ENCODE measurements at places on chromosomes 2 and 18. TPM values are rescaled to one million over a fixed set of nuclear protein-coding genes. Genes with fewer than 3 reads are reported as not detected.
A peak's percentile ranks its signal among the peaks of the same experiment; 100 is the strongest.

GRCh38 chr2:73258913-73259215 lies 24.8 kb downstream of the CCT7 start:
- no peak for DNase-seq

DNA sequence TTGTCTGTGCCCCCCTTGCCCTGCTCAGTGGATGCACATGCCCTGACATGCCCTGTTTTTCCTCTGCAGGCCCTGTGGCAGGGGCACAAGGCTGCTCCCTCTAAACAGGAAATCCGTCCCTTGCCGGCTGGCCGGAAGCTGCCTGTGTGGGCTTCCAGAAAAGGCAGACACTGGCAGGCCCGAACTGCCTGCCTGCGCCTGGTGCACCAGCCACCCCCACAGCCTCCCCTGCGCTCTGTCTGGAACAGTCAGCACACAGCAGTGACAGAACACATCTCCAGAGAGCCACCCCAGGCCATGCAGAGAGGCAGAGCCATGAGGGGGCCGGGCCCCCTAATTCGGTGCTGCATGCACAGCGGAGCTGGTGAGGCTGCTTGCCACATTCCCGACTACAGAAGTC lies 33.5 kb downstream of the LOXHD1 start:
- DNase-seq: peak; percentile 41

DNA sequence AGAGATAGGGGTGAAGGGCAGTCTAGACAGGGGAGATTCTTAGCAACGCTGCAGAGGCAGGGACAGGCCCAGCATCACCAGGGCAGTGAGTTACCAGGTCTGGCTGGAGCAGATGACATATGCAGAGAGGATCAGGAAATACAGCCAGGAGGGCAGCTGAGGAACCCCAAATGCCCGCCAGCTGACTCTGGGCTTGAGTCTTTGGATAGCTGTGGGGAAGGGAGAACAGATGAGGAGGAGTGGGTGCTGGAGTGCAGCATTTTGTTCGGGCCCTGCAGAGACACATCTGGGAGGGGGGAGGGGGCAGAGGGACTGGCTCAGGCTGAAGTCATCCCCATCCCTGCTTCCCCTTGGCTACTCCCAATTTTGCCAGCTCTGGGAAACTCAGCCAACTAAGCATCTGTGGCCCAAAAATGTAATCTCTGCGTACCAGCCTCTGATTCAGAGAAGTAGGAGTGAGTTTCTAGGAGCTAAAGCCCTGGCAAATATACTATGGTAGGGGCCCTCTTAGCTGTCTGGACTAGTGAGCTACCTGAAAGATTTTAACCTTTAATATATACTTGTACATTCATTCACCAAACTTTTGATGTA lies 214.5 kb downstream of the ZBTB7C start:
- DNase-seq: no peak

DNA sequence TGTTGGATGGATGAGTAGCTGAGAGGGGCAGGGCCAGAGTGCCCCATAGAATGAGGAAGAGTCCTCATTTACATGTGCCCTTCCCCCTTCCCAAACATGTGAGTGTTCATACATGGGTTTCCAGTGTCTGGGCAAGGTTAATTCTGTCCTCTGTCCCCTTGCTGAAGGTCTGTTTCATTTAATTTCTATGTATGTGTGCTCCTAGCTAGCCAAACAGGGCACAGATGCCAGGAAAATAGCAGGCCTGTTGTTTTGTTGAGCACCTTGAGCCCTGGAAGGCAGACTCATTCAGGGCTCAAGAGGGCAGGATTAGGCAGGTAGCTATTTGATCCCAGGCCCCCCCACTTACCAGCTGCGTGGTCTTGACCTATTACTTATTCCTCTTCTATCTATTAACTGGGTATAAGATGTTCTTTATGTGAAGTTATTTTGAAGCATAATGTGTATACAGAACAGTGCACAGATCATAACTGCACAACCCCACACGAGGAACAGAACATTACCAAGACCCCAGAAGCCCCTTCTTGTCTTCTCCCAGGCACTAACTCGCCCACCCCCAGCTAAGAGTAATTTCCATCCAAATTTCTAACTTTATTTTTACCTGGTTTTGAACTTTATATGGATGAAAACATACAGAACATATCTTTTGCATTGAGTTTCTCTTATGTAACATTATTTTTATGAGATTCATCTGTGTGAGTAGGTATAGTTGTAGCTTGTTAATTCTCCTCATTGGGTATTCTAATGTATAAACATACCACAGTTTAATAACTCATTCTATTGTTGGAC lies 164.3 kb downstream of the RPIA start:
- DNase-seq: no peak

DNA sequence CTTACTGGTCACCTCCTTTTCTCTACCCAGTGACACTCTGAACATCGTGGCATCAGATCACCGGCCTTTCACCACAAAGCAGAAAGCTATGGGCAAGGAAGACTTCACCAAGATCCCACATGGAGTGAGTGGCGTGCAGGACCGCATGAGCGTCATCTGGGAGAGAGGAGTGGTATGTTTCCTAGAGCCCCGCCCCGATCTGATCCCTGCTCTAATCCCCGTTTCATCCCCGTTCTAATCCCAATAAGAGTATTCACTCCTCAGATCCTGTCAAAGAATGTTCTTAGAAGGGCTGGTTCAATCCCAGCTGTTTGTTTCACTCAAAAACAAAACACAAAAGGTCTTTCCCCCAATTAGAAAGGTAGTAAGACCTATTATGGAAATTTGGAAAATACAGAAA lies 30.4 kb upstream of the MAPRE3 start:
- no peak for DNase-seq

Gene LOXHD1
- total RNA-seq: 0.05 TPM

DNA sequence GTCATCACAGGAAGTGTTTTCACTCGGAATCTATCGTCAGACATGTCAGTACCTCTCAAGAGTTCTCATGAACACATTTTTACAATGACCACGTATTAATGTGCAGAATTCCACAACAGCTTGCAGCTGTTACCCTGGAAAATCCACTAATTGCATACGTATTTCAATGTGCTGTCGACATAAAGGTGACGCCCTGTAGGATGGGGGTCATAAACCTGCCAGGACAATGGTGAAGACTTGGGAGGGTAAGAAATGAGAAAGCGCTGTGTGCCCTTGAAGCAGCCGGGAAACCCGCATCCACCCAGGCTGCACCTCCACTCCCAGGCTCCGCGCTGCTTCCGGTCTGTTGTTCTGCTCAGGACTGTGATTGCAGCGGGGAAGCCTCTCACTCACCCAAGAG lies 14.0 kb downstream of the TMEM18 start:
- DNase-seq: no peak

Gene NEU4
- total RNA-seq: not detected

GRCh38 chr2:131349021-131349420 lies 14.9 kb downstream of the RAB6D start:
- DNase-seq: no peak

GRCh38 chr2:118520246-118520645 lies 327.2 kb downstream of the EN1 start:
- no peak for DNase-seq

DNA sequence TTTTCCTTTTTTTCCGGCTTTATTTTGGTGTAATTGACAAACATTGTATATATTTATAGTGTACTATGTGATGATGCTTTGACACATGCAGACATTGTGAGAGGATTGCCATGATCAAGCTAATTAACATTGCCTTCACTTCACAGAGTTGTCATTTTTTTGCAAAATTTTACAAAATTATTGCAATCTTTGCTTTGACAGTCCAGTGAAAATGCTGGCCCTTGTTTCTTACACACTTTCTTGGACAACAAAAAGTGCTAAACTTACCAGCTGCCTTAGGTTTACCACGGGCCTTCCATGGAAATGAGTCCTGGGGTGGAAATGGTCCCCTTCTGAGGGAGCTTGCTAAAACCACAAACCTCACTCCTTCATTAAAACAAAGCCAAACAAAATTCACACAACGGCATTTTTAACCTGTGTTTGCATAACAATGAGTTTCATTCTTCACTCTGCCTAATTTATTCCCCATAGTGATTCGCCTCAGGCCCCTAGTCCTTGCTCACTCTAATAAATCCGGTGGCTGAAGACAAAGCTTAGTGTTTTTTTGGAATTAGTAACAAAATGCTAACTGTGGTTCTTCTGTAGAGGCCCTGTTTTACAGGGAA lies 32.2 kb downstream of the LINC00305 start:
- DNase-seq: no peak

GRCh38 chr2:44244135-44244871 lies 31.0 kb upstream of the SLC3A1 start:
- DNase-seq: peak; percentile 86

GRCh38 chr2:71700658-71701397 lies 247.5 kb downstream of the DYSF start:
- no peak for DNase-seq

GRCh38 chr2:106358081-106358480 lies 110.1 kb downstream of the RGPD3 start:
- no peak for DNase-seq

DNA sequence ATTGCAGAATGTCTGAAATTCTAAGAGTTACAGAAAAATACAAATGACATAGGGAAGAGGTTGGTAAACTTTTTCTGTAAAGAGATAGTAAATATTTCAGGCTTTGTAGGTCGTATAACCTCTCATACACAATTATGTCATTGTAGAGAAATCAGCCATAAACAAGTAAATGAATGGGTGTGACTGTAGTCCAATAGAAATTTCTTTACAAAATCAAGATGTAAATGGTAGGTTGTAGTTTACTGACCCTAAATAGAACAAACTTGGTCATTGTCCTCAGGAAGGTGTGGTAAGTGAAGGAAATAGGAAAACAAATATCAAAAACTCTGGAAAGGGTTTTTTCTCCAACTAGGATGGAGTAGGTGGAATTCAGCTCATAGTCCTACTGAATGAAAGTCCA lies 415.5 kb upstream of the SPHKAP start:
- no peak for DNase-seq

DNA sequence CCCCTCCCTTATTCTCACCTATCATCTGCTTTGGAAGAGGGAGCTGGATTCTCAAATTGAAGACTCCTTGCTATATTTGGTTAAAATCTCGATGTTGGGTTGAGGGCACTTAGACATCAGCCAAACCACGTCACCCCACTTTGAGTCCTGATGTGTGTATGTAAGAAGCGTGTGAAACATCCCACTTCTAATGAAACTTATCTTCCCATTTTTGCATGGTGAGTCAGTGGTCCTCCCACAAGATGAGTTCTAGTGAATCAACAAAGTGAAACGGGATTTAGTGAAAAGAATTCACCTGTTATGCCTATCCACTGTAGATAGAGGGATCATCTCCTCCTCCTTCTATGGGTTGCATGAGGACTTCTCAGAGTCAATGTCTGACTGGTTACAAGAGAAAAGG lies 51.4 kb upstream of the SPRED2 start:
- no peak for DNase-seq

Gene LOXL3
- 0.85 TPM for total RNA-seq

DNA sequence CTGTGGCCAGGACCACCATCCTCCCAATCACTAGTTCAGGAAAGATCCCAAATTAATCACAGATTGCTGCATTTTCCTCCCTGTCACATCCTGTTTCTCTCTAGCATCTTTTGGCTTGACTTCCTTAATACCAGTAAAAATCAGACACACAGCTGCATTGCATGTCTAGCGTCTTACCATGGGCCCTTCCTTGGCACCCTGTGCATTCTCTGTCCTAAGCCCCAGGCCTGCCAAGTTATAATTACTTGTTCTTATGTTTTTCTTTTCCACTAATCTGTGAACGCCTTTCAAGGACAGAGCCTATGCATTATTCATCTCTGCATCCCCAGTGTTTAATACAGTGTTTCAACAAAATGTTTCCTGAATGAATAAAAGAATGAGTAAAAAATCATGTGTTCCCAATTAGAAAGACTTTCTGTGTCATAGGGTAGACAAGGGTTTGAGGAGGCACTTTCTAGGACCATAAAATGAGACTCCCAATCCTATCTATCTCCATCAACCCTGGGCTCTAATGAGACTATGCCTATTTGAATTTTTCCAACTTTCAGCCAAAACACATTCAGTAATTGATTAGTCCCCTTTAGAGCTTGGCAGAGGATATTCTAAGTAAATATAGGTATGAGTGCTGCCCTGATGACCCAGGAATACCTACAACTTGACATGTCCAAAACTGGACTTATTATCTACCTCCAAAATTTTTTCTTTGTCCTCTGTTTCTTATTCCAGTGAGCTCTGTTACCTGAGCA lies 10.3 kb upstream of the NT5C1B start:
- DNase-seq: peak; percentile 17

- no peak for DNase-seq
These were observed 49.4 kb upstream of the SH3RF3 start for GRCh38 chr2:109079590-109079989.

- DNase-seq: peak; percentile 7
These were observed 200.8 kb downstream of the SLC8A1 start for GRCh38 chr2:40251137-40251536.

Gene ATG9A
- 75.4 TPM for total RNA-seq

GRCh38 chr2:5187283-5187682 lies 504.9 kb upstream of the SOX11 start:
- no peak for DNase-seq

- DNase-seq: peak; percentile 49
These were observed 170.3 kb downstream of the HDAC4 start for GRCh38 chr2:239230318-239231052.

Gene TEX44
- not detected for total RNA-seq

Gene GIGYF2
- total RNA-seq: 54.4 TPM

DNA sequence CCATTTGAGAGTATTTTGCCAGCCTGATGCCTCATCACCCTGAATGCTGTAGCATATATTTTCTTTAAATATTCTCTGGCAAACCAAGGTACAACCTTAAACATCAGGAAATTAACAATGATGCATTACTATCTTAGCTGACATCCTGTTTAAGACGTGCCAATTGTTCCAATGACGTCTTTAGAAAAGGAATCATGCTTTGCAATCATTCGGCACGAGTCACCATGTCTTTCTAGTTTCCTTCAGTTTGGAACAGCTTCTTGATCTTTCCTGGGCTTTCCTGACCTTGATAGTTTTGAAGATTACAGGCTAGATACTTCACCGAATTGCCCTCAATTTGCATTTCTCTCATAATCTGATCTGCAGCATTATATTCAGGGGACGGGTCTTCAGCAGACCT lies 88.2 kb upstream of the GLI2 start:
- peak; percentile 23 for DNase-seq

DNA sequence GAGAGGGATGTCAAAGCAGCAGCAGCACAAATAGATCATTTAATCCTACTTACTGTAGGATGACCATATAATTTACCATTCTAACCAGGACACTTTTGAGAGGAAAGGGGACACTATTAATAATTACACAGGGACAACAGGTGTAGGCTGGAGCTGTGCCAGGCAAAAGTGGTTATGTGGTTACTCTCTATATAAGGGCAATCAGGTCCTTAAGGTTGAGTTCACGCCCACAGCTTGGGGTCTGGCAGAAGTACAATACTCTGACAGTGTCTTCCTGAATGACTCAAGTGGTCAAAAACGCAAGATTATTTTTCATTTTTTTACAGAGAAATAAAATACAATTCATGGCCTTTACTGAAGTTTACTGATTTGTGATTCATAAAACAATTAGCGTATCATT lies 2.8 kb downstream of the PREPL start:
- DNase-seq: peak; percentile 89

GRCh38 chr2:52113338-52113737 lies 1081.4 kb upstream of the NRXN1 start:
- DNase-seq: no peak

Gene ANKRD30B
- under 0.01 TPM for total RNA-seq

Data from dermis blood vessel endothelial cell (primary cell).